LHCN-M2 (cell line): ENCODE measurements at places on chromosomes 5 and 9. TPM values are rescaled to one million over a fixed set of nuclear protein-coding genes. Genes with fewer than 3 reads are reported as not detected.

- peak; percentile 29 for DNase-seq
Observed at GRCh38 chr9:129567842-129568559, 52.9 kb downstream of the C9orf50 start.

DNA sequence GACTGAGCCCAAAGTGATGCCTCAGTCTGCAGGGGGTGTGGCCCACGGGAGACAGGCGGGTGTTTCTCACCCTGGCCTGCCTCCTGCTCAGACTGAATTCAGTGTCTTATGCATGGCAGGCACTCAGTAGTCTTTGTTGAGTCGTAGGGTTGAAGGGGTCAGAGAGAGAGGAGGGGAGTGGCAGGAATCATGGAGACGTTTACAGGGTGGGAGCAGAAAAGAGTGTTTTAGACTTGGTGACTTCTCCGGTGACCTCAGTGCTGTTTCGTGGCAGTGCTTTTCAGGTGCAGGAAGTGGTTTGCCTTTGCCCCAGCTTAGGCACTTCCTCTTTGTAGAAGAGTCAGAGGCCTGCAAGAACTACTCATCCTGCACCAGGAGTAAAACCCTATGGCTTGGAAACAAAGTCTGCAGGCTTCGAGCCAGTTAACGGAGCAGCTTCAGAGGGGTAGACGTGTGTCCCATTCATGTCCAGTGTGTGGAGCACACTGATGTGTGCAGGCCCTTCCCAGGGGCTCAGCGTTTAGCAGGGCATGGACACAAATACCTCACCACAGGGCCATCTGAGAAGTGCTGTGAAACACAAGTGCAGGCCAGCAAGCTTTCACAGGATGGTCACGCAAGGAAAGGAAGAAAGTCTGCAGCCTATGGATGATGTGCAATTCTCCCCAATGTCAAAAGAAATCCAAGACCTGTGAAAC, 24.5 kb upstream of the SEMA4D start:
- DNase-seq, result no peak

Gene PCDHA8
- not detected in 2 replicates for total RNA-seq

Gene LCN1
- not detected in 2 replicates for total RNA-seq

Gene GPR151
- total RNA-seq, result not detected in 2 replicates

DNA sequence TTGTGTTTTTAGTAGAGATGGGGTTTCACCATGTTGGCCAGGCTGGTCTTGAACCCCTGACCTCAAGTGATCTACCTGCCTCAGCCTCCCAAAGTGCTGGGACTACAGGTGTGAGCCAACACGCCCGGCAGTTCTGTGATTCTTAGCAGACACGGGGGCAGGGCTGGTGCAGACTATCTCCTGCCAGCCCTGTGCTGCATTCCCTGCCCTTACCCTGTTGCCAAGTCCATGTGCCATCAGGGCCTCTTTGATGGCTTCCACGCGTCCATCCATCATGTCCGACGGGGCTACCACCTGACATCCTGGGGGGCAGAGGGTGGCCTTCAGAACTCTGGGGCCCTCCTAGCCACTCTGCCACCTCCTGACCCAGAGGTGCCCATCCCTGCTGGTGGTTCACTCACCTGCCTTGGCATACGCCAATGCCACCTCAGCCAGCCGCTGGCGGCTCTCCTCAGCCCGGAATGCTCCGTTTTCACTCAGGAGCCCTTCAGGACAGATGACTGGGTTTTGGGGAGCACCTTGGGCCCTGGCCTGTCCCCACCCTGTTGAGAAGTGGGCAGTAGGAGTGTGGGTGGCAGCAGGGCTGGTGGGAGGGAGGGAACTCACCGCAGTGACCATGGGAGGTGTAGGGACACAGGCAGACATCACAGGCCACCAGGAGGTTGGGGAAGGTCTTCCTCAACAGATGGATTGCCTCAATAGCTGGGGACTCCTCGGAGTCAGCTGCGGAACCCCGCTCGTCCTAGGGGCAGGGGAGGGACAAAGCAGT, 10.7 kb downstream of the ALAD start:
- no peak for DNase-seq

DNA sequence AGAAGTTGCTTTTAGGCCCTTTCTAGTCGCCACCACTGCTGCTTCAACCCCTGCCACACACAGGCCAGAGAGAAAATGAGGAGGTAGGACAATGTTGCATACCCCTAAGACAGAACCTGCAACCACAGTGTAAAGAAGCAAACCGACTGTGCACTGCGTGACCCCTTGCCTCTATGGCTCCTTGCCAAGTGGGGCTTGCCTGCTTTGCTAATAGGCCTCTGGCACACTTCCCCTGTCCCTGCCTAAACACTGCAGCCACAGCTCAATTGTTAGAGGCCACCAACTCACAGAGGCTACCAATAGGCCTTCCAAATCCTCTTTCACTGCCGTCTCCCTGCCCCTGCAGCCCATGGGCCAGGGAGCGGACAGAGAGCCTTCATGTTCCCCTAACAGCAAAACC, 280.1 kb downstream of the CDH10 start:
- no peak for DNase-seq

Gene EMB
- total RNA-seq, result 48.6 and 56.6 TPM in 2 replicates

GRCh38 chr9:82254646-82255367, 266.2 kb downstream of the SPATA31D1 start:
- no peak for DNase-seq

DNA sequence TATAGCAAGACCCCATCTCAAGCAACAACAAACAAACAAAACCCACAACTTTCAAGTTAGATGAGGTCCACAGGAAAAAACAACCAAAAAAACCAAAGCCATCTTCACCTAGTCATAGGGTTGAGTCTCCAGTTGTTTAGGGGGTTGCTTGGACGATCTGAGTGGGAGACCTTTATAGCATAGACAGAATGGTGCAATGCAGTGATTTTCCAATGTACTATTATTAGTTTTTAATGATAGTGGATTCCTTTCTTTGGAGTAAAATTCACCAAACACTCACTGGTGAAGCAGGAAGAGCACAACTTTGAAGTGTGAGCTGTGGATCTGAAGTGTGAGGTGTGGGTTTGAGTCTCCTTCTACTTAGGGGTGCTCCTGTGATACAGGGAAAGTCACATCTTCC, 67.0 kb upstream of the KLF9 start:
- DNase-seq, result peak; percentile 30

DNA sequence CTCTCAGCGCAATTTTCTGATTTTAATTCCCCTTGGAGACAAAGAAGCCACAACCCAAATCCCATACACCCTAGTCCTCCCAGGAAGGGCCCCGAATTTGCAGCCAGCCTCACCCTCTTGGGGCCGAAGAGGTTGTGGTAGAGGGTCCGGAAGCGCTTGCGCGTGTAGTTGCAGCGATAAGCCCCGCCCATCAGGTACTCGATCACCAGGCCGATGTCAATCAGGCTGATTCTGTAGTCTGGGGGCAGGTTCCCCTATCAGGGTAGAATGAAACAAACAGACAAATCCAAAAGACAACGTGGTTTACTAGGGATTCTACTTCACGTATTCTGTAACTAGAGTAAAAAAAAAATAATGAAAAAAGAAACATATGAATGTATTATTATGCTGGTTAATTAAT, 210.6 kb upstream of the KLF9 start:
- no peak for DNase-seq

Gene TMOD1
- not detected in 2 replicates for total RNA-seq

- no peak for DNase-seq
Observed at GRCh38 chr9:89145097-89145496, 33.5 kb downstream of the SHC3 start.

DNA sequence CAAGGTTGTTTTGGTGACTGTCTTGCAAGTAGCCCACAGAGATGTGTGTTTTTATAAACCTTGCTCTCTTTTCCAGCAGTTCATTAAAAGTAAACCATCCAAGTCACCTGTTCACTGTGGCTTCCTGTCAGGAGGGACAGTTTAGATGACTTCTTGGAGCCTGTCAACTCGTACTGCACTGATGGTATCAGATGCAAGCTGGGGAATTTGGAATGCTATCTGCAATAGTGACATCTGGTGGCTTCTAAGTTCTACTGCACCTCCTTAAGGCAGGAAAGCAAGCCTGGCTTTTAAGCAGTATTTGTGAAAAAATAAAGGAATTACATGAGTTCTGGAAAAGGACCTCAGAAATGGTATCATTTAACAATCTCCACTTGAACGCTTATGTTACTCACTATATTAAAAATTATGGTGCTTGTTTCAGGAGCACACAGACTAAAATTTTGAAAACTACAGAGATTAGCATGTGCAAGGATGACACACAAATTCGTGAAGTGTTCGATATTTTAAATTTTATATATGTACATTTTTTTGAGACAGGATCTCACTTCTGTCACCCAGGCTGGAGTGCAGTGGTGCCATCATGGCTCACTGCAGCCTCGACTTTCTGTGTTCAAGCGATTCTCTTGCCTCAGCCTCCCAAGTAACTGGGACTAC, 164.0 kb downstream of the TTC39B start:
- peak; percentile 54 for DNase-seq

Gene INSYN2B
- 7.4 and 8.3 TPM in 2 replicates for total RNA-seq

DNA sequence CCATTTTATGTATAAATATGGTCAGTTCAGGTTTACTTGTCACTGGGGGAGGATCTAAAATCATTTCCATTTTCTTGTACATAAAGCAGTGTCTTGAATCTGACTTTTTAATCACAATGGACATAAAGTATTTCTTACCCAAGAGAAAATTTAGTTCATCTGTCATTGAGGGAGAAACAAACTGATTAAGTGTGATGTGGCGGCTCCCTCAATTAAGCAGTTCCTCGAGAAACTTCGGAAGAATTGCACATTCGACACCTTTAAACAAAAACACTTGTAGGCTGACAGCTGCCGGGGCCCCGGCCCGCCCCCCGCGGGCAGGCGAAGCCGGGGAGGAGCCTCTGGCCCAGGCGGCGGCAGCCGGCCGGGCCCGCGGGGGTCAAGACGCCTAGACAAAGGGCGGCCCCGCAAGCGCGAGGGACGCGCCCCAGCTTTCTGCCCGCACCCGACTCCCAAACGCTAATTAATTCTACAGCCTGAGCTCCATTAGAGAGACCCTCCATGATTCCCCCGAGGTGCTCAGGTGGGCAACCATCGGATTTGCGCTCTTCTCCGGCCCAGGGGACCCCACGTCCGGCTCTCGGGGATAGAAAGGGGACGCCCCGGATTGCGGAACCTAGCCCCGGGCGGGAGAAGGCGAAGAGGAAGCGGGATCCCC, 750 bp downstream of the TRIM36 start:
- peak; percentile 14 for DNase-seq

DNA sequence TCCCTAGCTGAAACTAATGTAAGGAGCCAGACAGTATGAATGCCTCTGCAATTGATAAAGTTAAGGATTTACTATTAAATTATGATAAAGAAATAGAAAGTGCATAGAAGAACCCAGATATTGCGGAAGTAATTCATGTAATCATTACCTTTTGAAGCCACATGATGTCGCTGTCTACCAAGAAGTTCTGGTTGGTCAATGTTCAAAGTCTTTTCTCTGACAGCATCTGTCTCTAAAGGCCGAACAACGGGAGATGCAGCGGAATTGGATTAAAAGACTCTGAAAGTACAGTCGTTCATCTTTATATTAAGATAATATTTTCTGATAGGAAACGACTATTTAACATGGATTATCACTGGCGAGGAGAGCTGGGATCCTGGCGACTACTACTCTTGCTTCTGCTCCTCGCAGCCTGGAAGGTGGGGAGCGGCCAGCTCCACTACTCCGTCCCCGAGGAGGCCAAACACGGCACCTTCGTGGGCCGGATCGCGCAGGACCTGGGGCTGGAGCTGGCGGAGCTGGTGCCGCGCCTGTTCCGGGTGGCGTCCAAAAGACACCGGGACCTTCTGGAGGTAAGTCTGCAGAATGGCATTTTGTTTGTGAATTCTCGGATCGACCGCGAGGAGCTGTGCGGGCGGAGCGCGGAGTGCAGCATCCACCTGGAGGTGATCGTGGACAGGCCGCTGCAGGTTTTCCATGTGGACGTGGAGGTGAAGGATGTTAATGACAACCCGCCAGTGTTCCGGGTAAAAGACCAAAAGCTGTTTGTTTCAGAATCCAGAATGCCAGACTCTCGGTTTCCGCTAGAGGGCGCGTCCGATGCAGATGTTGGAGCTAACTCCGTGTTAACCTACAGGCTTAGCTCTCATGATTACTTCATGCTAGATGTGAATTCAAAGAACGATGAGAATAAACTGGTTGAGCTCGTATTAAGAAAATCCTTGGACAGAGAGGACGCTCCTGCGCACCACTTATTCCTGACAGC, at the start of gene PCDHA8:
TSS of gene PCDHA8 (plus strand) at position 210 of the 985 bp plus-strand sequence. CDS start at position 345, 135 bp downstream.
- no peak for DNase-seq

DNA sequence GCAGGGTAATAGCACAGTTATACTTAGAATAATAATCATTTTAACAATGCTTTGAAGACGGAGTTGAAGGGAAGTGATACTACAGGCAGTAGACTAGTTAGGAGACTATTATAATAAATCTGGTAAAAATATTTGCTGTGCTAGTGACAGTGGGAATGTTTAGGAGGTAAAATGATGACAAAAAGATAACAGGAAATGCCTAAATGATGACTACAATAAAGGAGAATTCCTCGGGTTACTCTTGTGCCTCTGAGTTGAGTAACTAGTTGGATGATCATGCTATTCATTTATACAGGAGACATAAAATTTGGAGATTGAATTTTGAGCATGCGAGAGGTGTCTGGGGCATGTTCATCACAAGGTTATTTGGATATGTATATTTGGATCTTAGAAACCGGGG, 32.2 kb upstream of the PAM start:
- DNase-seq, result peak; percentile 60

DNA sequence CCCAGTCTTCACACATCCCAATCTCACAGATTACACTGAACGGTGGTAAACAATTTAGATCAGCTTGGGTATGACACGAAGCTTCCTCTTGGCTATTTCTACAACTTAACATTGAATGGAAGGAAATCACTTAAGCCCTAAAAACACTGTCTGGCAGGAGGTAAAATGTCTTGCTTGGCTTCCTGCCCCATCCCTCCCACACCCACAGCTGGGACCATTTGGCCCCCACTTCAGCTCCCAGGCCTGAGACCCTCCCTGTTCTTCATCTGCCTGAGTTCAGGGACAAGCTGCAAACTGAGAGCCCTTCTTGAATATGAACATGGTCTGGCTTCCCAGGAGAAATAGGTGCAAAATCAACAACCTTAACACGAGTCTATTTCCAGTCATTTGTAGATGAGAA, 3.4 kb upstream of the COL15A1 start:
- DNase-seq, result no peak

- no peak for DNase-seq
Observed at GRCh38 chr9:89422151-89422975, 75.5 kb downstream of the SEMA4D start.

Gene ELP1
- total RNA-seq, result 27.8 and 29.9 TPM in 2 replicates

DNA sequence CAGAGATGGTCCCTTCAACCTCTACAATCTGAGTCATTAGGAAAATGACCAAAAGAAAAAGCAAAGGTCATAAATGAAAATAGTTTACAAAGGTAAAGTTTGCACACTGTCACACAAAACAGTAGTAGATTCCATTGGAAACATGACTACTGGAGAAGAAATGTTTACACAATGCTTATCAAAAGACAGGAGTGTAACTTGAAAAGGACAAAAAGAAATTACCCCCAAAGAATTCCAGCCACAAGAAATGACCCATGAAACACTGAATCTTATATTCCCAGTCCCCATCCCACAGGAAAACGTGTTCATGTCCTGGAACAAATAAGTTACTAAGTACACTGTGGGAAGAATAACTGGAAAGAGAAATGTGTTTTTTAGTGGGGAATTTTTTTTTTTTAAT, 385.1 kb downstream of the SEMA5A start:
- DNase-seq, result no peak
